ENCODE measurements at places on chromosomes 7 and 10.

DNA sequence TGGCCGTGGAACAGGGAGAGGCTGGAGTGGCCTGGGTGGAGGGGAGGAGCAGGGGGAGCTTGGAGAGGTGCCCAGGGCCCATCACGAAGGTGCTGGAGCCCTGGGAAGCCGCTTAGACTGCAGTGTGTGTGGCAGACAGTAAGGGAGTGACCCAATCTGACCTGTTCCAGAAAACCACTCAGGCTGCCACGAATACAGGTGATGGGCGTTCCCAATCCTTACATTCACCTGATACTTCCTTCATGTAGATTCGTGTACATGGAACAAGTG is 161.7 kb downstream of the SVIL start:
- no peak for DNase-seq

- DNase-seq, result no peak
These were observed 139.3 kb upstream of the ODAD2 start for GRCh38 chr10:28137907-28138880.

DNA sequence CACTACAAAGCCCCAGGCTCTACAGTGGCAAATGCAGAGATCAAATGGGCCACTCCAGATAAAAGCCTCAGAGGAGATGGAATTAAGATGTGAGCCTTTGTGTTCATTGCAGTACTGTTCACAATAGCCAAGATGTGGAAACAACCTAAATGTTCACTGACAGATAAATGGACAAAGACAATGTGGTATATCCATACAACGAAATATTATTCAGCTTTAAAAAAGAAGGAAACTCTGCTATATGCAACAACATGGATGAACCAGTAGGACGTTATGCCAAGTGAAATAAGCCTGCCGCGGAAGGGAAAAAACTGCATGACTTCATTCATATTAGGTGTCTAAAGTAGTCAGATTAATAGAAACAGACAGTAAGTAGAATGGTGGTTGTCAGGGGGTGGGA is 170.5 kb upstream of the TBX20 start:
- no peak for DNase-seq

DNA sequence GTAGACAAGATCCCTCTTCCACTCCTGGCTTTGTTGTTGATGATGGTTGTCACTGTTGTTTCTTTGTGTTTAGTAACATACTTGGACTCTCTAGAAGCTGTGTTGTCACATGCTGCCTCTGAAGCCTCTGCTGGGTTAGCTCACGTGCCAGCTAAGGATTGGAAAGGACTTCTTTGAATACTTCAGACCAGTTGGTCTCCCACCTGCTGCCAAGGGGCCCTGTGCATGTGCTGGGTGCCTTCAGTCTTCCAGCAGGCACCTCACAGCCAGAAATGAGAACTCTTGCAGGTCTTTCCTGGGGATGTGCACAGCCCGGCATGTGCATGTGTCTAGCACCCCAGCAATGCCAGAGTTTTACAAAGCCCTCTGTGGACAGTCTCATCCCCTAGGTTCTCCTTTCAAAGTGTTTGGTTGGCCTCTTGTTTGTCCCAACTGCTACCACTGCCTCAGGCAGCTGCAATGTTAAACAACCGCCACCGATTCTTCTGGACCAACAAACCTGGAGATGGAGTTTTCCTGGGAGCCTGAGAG is 21.7 kb upstream of the NCAPG2 start:
- no peak for DNase-seq

DNA sequence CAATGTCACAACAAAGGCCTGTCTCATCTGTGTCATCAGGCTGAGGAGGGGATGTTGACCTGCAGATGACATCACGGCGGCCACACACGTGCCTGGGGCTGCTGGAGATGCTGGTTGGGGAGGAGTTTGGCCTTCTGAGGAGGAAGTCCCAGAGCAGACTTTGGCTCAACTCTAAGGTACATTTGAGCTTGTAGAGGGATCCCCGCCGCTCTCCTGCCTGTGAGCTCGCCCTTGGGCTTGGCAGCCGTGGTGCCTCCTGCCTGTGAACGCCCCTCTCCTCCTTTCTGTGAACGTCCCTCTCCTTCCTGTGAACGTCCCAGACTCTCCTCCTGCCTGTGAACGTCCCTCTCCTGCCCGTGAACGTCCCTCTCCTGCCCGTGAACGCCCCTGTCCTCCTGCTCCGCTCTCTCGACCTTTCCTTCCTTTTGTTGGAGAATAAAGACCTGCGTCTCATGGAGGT is 176.4 kb downstream of the DNAJB6 start:
- DNase-seq, result no peak

GRCh38 chr10:102476466-102477141 is 25.3 kb upstream of the C10orf95 start:
- DNase-seq, result peak; percentile 7

GRCh38 chr7:152751449-152752141 is 8.0 kb upstream of the ACTR3B start:
- DNase-seq, result no peak

DNA sequence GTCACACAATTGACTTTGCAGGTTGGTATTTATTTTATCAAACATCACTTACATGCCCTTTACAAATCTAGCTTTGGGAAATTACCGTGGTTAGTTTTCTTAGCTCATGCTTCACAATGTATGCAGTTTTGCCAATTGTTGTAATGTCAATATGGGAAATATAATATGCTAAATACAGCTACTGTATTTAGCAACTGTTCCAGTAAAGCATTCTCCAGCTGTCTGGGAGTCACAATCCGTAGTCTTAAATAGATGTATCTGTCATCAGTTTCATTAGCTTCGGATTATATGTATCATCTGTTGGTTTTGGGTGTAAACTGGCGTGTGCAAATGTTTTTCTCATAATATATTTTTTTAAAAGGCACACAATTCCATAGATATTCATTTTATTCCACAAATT is 19.4 kb upstream of the AHR start:
- DNase-seq, result no peak

- no peak for DNase-seq
These were observed 85.5 kb downstream of the NKX6-2 start for GRCh38 chr10:132700156-132701098.

DNA sequence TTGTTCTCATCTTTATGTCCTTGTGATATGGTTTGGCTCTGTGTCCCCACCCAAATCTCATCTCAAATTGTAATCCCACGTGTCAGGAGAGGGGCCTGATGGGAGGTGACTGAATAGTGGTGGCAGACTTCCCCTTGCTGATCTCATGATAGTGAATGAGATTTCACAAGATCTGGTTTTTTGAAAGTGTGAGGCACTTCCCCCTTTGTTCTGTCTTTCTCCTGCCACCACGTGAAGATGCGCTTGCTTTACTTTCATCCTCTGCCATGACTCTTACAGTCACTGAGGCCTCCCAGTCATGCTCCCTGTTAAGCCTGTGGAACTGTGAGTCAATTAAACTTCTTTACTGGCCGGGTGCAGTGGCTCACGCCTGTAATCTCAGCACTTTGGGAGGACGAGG is 161.0 kb downstream of the HERPUD2 start:
- no peak for DNase-seq

DNA sequence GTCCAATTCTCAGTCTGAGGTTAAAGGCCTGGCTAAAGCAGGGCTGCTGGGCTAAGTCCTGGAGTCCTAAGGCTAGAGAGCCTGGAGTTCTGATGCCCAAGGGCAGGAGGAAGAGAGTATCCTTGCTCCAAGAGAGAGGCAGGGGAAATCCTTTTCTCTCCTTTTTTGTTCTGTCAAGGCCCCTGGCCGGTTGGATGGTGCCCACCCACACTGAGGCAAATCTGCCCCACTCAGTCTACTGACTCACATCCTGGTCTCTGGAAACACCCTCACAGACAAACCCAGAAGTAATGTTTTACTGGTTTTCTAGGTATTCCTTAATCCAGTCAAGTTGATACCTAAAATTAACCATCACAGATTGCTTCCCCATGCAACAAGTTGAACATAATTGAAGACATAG is 23.0 kb downstream of the ZNF518A start:
- DNase-seq, result no peak

GRCh38 chr7:44050121-44050914 is 5.8 kb downstream of the DBNL start:
- no peak for DNase-seq

- no peak for DNase-seq
These were observed 61.1 kb downstream of the SORBS1 start for GRCh38 chr10:95500097-95500496.

GRCh38 chr7:98286701-98287485 is 5.4 kb downstream of the BRI3 start:
- DNase-seq, result no peak

DNA sequence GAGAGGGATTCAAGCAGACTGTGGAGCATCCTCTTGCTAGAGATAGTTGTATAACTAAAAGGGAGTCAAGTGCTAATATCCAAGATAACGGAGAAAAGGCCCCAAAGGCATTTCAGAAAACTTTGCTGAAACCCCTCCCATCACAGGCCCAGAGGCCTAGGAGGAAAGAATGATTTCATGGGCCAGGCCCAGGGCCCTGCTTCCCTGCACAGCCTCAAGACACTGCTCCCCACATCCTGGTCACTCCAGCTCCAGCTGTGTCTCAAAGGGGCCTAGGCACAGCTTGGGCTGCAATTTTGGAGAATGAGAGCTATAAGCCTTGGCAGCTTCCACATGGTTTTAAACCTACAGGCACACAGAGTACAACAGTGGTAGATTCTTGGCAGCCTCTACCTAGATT is 85.6 kb downstream of the OR13A1 start:
- DNase-seq, result no peak

DNA sequence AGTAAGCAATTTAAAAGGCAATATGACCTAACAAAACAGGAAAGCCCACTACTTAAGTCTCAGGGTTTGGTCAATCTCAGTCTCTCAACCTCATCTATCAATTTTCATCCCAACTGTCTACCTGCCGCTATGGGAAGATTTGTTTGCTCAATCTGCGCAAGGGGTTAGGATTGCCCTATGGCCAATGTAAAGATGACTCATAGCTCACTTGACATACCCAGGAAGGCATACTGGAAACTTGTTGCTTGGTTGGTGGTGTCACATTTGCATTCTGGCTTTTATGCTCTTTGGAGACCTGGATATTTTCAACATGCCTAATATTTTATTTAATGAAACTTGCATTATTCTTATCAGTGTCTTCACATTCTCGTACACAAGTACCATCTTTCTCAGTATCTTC is 78.1 kb upstream of the TMEM196 start:
- no peak for DNase-seq

- DNase-seq, result no peak
These were observed 98.8 kb upstream of the MACROH2A2 start for GRCh38 chr10:69953851-69954250.

- DNase-seq, result no peak
These were observed 967.8 kb upstream of the SORCS1 start for GRCh38 chr10:108132303-108132702.

- no peak for DNase-seq
These were observed 12.8 kb downstream of the SFXN2 start for GRCh38 chr10:102727037-102727818.

DNA sequence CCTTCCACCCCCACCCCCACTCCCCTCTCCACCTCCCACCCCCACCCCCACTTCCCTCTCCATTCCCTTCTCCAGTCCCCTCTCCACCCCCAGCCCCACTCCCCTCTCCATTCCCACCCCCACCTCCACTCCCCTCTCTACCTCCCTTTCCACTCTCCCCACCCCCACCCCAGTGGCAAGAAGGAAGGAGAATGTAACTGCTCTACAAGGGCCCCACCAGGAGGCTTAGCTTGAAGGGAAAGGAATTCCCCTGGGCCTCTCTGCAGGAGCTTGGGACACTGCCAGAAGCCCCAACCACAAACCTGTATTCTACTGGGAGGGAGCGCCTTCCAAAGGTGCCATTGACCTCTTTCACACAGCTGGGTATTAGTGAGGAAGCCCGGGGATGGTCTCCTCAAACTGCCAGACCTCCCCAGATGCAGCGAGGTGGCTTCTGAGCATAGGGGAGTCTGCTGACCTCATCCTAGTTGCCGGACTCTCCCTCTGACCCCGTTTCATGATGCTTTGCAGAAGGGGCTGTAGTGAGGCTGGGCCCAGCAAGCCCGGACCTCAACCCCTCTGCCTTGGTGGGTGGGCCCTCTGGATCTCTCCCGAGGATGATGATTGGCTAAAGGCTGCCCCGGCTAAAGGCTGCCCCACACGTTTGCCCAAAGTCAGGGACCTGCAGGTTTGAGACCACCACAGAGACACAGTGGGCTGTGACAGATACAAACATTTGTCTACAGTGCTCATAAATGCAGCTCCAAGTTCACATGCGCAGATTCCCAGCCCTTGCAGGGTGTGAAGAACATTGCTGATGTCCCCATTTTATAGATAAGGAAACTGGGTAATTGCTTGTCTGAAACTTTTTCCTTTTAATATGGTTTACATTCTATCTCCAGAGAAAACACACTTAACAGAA is 2.9 kb downstream of the DEPP1 start:
- no peak for DNase-seq

- peak; percentile 9 for DNase-seq
These were observed 112.8 kb upstream of the AHR start for GRCh38 chr7:17185690-17186070.

DNA sequence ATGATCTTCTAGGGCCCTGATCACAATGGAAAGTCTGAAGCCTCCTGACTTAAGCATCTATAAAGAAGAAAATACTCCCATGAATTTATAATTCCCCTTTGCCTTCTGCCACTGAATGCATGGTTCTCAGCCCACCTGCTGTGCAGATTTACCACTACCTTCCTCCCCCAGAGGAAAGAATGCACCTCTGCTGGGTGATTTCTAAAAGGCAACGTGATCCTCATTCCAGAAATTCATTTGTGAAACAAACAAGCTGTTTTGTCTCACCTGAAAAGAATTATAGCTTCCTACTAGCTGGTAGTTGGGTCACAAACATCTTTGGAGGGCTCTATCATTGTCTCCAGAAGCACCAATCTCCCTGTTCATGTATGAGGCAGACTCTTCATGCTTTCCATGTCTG is 320.2 kb downstream of the CDC14C start:
- no peak for DNase-seq

GRCh38 chr10:35307297-35307696 is 29.0 kb upstream of the CCNY start:
- DNase-seq, result no peak

GRCh38 chr7:127473409-127473808 is 80.9 kb upstream of the ZNF800 start:
- no peak for DNase-seq

GRCh38 chr7:37511915-37512314 is 63.3 kb upstream of the ELMO1 start:
- no peak for DNase-seq

DNA sequence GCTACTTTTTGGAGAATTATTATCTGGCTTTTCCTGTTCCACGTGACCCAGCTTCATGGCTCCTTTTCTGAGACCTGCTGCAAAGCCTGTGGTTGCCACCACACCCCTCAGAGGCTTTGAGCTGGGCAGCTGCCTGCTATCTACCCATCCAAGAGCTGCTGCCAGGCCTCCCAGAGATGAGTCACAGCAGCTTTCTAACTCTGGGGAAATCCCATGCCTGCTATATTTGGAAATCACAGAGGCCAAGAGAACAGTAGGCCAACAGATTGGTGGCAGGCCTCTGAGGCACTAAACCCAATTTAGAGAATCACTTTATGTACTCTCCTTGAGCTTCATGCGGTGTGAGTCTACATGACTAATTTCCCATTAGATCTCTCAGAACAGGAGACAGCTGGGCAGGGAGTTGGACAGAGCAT is 35.2 kb downstream of the SGCE start:
- DNase-seq, result peak; percentile 19

- DNase-seq, result peak; percentile 91
These were observed at the start of gene AGBL3 for GRCh38 chr7:134986363-134987251. AGBL3 (plus strand) TSS chr7:134986508; CDS start chr7:134987934, 1,426 bp downstream.

GRCh38 chr7:26011039-26011696 is 140.8 kb upstream of the NFE2L3 start:
- no peak for DNase-seq

GRCh38 chr7:38539477-38540081 is 91.6 kb downstream of the AMPH start:
- DNase-seq, result no peak
